ENCODE measurements at places on chromosomes 7 and 10.
A peak's percentile ranks its signal among the peaks of the same experiment; 100 is the strongest.

GRCh38 chr10:630581-631073 lies 58.8 kb downstream of the DIP2C start:
- no peak for DNase-seq

- DNase-seq = no peak
Measured at GRCh38 chr10:24784923-24785322, 61.2 kb upstream of the ARHGAP21 start.

DNA sequence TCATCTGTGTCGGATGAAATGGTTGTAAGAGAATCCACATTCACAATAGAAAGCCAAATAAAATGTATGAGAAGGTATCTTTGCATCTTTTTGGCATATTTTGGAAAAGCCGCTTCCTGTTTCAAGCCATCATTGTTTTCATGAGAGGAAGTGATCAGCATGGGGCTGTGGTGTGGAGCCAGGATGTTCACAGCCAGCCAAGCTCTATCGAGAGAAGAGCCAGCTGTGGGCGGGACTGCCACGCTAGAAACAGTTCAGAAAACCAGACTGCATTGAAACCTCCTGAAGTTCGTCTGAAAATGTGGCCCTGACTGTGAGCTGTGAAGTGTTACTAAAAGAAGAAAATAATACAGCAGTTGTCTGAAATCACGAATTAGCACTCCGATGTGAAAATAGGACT lies 21.2 kb upstream of the NPS start:
- peak; percentile 13 for DNase-seq

DNA sequence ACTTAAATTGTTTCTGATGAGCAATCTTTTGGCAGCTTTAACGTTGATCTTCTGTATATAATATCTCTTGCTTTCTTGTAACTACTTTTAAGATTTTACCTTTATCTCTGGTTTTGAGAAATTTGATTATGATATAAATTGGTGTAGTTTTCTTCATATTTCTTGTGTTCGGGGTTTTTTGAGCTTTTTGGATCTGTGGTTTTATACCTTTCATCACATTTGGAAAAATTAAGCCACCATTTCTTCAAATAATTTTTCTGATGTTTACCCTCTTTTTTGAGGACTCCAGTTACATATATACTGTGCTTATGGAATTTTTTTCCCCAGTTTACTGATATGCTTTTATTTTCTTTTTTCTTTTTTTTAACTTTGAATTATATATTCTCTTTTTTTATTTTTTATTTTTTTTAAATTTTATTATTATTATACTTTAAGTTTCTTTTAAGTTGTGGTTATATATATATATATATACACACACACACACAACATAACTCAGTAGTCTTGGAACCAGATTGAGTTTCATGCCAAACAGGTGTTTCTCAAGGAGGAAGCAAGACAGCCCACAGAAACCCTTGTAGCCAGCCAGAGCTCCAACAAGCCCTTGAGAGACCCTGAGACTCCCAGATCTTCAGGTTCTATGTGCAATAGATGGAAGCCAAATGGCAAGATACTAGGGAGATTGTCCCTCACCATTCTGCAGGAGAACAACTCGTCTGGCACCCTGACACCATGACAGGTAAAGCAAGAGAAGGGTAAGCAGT lies 27.5 kb upstream of the NME8 start:
- DNase-seq = no peak

DNA sequence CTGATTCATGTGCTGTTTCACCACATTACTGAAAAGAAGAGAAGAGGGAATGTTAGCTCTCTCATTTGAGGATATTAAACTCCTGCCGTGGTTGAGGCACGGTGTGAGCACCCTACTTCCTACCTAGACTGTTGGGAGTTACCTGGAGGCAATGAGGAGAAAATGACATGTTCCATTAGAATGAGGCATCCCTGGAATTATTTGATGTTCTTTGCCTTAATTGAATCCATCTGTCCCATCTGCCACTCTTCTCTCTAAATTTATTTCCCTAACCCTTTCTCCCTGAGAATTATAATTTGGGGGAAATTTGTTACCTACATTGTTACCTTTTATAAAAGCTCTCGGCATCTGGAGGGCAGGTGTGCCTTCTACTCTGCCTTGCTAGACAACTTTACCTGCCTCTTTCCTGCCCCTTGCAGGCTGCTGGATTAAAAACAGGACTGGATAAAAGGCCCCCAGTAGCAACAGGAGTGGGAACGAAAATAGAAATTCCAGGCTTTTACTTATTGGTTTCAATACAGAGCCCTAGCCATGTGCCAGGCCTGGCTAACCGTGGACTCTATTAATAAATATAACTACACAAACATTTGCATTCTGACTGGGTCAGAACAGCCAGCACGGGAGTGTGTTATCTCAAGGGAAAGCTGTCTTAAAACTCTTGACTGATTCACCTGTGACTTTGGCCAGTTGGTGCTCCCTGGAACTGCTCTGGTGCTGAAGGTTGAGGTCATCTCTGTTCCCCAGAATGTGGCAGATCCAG lies 4.4 kb upstream of the ATXN7L1 start:
- no peak for DNase-seq

DNA sequence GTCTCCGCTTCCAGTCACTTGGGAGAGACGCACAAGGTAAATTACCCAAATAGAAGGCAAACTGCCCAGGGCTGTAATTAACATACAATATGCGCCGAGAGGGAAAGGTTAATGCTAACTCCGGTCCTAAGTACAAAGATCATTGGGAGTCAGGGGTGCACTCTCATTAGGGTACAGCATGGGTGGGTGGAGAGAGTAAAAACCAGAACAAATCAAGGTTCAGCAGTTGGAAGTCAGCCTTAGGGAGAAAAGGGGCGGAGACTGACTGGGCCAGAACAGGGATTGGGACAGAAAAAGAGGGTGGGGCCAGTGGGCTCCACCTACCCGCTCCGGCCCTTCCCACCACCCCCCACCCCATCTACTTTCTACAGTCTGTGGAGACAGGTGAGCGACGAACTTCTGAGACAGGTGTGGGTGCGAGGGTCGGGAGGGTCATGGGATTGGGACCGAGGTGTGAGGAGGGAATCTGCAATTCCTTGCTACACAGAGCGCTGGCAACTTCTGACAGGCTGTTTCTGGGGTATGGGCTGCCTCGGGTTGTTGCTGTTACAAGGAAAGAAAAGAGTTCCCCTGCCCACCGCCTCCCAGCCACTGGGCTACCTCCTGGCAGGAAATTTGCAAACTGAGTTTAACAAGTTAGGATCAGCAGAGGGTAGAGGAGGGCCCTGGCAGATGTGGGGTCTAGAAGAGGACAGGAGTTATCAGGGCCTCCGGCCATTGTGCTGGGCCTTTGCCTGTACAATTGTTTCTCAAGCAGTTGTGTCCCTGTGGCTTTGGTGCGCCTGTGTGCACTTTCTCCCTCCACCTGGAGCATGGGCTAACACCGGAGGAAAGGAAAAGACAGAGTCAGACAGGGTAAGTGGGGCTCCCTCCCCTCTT lies at the start of gene TMEM139:
TMEM139 (plus strand) TSS at position 368 of the 879 bp plus-strand sequence. CDS start 1,000 bp downstream, outside the sequence.
- DNase-seq = peak; percentile 80

- peak; percentile 33 for DNase-seq
Measured at GRCh38 chr10:110746254-110746826, 102.2 kb downstream of the RBM20 start.

- DNase-seq = no peak
Measured at GRCh38 chr10:89952751-89953150, 251.4 kb downstream of the KIF20B start.

DNA sequence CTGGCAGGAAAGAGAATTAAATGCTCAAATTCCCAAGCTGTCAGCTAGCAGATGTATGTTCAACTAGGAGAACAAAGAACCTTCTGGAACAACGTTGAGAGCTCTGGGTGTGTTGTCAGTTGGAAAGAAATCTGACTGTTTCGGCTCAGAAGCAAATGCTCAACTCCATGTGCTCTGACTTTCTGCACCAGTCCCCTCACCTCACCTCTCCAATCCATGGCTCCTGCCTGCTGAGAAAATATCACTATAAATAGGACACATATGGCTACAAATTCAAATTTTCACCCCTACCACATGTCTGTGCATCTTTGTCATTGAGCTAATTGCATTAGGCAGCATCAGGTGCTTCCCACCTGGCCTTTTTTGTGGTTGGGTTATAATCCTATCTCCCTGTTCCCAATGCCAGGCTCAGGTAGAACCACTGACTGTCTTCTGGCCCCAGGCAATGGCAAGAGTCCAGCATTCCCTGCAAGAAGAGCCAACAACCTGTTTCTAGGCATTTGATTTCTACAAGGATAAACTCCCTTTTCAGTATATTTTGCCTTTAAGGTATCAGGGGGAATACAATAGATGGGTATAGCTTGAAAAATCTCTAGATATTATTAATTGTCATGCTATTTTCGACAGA lies 142.6 kb upstream of the LSM8 start:
- no peak for DNase-seq

DNA sequence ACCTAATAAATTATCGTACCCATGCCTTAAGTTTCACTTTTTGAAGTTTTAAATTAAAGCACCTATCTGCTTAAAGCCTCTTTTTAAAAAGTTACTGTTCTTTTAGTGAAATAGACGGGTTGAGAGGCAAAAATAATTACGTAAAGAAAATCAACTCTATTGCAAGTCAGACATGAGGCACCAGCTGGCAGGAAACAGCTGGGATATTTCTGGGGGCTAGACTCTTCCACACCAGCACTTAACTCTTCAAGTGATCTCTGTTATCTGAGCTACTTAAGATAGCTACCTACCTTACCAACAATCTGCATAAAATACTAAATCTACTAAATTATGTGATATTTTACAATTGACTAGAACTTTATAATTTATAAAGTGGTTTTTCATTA lies 35.8 kb downstream of the GBF1 start:
- DNase-seq = no peak

GRCh38 chr7:39453743-39454355 lies 112.4 kb upstream of the YAE1 start:
- DNase-seq = no peak

GRCh38 chr7:27527348-27527714 lies 135.4 kb downstream of the HIBADH start:
- no peak for DNase-seq

- no peak for DNase-seq
Measured at GRCh38 chr7:81285142-81285871, 366.5 kb upstream of the SEMA3C start.

- DNase-seq = no peak
Measured at GRCh38 chr10:71696628-71697326, 22.8 kb downstream of the C10orf105 start.

DNA sequence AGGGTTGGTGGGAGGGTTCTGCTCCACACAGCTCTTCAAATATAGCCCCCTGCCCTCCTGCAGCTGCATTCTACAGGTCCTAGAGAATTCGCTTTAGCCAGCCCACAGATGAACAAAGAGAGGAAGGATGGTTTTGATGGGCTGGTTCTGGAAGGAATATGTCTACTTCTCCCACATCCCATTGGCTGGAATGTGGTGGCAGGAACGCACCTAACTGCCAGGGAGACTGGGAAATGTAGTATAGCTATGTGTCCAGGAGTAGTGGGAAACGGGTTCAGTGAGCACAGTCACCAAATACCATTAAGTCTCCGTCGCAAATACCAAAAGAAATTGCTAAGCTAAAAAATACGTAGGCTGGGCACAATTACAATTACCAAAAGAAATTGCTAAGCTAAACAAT lies 7.3 kb upstream of the PTER start:
- no peak for DNase-seq

DNA sequence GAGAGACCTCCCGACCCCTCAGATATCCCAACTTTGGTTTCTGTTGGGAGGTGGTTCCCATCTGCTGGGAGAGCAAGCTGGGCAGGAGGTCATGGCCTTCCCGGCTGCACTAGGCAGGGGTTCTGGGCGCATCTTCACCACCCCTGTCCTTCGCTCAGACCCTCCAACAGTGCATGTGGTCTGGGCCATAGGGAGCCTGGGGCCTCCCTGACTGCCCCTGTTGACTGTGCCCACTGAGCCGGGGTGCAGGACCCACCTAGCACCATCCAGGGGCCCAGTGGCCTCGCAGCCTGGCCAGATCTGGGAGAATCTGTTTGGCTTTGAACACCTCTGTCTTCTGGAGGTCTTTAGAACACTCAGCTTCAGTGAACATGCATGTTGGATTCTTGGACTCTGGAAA lies 18.7 kb upstream of the INMT start:
- no peak for DNase-seq

- peak; percentile 10 for DNase-seq
Measured at GRCh38 chr10:54800741-54801421, at the start of gene PCDH15. Gene PCDH15 (minus strand): TSS chr10:54801231. CDS start chr10:54664262, 136,969 bp downstream.

DNA sequence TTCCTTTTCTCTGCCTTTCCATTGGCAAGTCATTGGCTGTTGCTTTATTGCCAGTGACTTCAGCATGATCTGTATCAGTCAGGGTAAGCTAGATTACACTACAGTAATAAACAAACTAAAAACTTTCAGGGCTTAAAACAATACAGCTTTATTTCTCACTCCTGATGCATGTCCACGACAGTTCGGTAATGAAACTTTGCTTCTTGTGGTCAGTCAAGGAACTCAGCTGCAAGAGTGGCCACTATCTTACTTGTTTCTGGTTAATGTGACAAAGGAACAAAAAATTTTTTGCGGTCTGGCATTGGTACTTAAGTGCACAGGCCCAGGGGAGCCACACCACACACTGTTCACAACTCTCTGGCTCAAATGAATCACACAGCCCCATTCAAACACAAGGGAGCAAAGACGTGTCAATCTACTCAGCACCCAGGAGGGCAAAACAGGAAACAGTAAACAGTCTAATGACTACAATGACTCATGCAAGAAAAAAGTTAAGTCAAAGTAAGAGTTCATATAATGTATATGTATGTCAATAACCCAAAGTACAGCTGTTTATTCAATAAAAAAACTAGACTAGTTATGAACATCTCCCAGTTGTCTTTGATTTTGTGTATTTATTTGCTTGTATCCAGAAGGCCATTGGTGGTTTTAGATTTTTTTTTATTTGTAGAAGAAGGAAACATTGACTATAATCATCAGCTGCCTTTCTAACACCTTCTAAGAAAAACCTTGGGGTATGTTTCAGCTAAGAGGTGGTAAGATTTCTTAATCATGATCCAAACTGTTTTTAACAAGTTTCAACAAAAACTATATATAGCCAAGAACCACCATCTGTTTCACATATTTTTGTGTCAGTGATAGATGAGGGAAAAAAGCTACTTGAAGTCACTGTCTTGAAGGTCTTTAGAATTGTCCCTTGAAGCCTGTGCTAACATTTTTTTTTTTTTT lies 134.4 kb upstream of the FAM3C start:
- DNase-seq = no peak

- DNase-seq = no peak
Measured at GRCh38 chr7:21869785-21870402, 75.8 kb downstream of the CDCA7L start.

- DNase-seq = peak; percentile 38
Measured at GRCh38 chr10:85849315-85849714, 517.3 kb downstream of the GRID1 start.

DNA sequence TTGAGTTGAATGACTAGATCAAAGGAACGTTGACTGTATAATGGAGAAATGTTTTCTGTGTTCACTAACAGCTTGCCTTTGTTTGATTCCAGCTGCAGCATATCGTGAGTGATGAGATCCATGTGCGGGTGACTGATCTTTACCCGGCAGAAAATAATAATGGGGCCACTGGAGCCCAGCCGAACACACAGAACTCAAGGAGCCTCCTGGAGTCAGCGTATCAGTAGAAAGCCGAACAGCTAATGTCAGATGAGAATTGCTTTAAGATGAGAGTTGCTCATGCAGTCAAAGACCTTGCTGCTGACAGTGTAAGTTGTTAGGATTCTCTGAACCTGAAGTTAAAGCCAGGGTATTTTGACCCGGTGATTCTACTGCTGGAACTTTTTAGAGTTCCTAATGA lies 34.3 kb upstream of the MTPAP start:
- DNase-seq = no peak

- peak; percentile 5 for DNase-seq
Measured at GRCh38 chr7:94087664-94088352, 83.7 kb upstream of the BET1 start.

Measured in substantia nigra (tissue), 51 donors.